ENCODE measurements at places on chromosomes 16 and 17. TPM values are rescaled to one million over a fixed set of nuclear protein-coding genes. Genes with fewer than 3 reads are reported as not detected.

- no peak for DNase-seq
These were observed 74.8 kb upstream of the RPL38 start for GRCh38 chr17:74128456-74129211.

DNA sequence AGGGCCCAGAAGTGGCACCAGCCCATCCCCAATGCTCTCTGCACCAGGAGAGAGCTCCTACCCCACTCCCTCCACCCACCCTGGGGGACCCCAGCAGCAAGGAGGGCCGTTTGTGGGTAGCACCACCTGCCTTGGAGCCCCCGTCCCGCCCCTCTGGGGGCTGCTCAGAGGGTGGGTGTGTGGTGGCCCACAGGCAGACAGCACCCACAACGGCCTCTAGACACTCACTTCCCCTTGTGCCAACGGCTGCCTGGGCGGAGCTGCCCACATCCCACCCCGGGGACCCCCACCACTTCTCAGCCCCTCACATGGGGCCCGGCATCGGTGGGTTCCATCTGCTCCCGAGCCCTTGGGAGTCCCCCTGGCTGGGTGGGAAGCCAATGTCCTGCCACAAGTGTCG, 33.3 kb downstream of the BAHCC1 start:
- DNase-seq: no peak

DNA sequence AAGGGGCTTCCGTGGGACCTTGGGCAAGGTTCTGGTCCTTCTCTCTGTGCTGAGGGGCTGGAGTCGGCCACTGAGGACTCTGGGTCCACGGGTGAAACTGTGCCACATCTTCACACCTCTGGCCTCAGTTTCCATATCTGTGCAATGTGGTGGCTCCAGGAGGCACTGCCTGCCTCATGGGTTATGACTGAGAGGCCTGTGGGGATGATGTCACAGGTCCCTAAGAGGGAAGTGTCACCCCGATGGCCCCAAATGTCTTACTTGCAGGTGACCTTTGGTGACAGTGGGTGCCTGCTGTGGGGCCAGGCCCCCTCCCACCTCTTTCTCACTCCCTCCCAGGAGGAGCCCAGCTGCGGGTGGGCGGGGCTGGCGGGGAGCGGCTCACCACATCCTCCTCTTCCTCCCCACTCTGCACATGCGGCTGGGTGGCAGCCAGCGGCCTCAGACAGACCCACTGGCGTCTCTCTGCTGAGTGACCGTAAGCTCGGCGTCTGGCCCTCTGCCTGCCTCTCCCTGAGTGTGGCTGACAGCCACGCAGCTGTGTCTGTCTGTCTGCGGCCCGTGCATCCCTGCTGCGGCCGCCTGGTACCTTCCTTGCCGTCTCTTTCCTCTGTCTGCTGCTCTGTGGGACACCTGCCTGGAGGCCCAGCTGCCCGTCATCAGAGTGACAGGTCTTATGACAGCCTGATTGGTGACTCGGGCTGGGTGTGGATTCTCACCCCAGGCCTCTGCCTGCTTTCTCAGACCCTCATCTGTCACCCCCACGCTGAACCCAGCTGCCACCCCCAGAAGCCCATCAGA, at the start of gene IL21R:
Gene IL21R, plus strand, starts transcription at position 407 of the 801 bp plus-strand sequence. CDS start 27,898 bp downstream, outside the sequence.
- DNase-seq: peak; percentile 53

- DNase-seq: no peak
These were observed 22.6 kb upstream of the KIFC3 start for GRCh38 chr16:57824888-57825287.

- DNase-seq: no peak
These were observed 38.3 kb upstream of the ACSM2B start for GRCh38 chr16:20614186-20615141.

DNA sequence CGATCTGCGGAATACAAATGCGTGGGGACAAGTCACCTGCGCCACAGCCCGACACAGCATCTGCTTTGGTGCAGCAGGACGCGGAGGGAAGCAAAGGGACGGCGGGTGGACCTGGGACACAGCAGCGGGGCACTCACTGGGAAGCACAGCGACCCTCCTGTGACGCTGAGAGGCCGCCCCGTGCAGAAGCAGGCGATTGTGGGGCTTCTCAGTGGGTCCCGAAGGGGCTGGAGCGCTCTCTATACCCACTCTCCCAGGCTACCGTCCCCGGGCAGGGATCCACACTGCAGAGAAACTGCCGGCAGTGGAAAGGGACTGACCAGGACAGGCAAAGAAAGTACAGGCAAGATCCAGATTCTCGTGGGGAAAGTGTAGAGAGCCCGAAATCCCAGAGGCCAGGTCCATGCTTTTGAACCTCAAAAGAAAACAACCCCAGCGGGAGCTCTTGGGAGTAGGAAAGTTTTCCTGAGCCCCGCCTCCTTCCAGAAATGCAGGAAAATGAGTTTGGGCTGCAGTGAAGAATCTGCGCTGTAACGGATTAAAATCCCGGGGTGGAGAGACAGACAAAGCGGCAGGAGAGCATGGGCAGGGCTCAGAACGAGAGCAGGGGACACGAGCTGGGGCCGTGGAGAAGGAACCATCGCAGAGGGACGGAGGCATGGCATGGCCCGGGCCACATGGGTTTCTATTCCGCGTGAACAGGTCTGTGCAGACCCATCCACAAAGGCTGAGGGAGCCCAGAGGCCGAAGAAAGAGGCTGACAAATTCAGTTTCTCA, 12.7 kb downstream of the COX4I1 start:
- no peak for DNase-seq

DNA sequence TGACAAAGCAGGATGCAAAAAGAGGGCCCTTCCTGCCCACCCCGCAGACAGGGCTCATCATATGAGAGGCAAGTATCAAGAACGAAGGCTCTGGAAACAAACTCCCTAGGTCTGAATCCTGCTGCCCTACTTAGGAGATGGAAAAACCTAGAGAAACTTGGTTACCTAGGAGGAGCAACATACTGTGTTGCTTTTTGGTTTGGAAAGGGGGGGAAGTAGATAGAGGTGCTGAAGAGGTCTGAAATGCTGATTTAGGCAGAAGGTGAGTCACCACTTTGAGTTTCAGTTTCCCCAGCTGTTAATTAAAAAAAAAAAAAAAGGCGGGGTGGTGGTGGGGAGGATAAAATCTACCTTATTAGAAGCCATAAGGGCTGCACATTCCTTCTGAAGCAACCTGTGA, 1.5 kb downstream of the N4BP1 start:
- no peak for DNase-seq

GRCh38 chr16:29107299-29107698, 122.4 kb downstream of the LAT start:
- DNase-seq: no peak

DNA sequence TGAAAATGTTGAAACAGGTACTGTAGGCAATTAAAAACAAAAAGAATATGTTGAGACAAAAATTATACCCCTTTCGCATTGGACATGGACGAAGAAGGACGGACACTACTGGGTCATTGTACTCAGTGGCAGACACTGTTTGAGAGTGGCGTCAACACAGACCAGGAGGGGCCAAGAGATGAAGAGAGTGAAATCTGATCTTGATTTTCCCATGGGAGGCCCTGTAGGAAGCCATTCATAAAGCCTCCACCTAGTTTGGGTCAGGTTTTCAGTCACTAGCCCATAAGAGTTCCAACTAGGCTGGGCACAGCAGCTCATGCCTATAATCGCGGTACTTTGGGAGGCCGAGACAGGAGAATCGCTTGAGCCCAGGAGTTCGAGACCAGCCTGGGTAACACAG, 23.6 kb upstream of the SMURF2 start:
- no peak for DNase-seq

GRCh38 chr16:84735849-84736586, 36.2 kb downstream of the USP10 start:
- peak; percentile 69 for DNase-seq

MYH10 gene
- 104 TPM for total RNA-seq

CASKIN1 gene
- total RNA-seq: 0.58 TPM

SNN gene
- total RNA-seq: 55.0 TPM

HLF gene
- 18.3 TPM for total RNA-seq

Data from mucosa of gallbladder (tissue), 1 donor.